ENCODE measurements at places on chromosomes 11 and 22. TPM values are rescaled to one million over a fixed set of nuclear protein-coding genes. Genes with fewer than 3 reads are reported as not detected.

Gene KCNJ11
- not detected for polyA plus RNA-seq

Gene AP2A2
- 46.1 TPM for polyA plus RNA-seq

Gene APOL4
- 0.31 TPM for polyA plus RNA-seq

Gene PLCB3
- polyA plus RNA-seq, result 20.6 TPM

Gene JRKL
- 15.0 TPM for polyA plus RNA-seq

Gene BTBD18
- polyA plus RNA-seq, result not detected

Gene PGA5
- 1.3 TPM for polyA plus RNA-seq

Gene CRACR2B
- 0.11 TPM for polyA plus RNA-seq

Gene VSIG10L2
- not detected for polyA plus RNA-seq

Gene CARNS1
- polyA plus RNA-seq, result 0.05 TPM

Gene ISX
- not detected for polyA plus RNA-seq

Gene CCDC134
- polyA plus RNA-seq, result 5.0 TPM

Gene OR6T1
- not detected for polyA plus RNA-seq

Gene SAA4
- not detected for polyA plus RNA-seq

Gene KCNQ1
- polyA plus RNA-seq, result not detected

Gene SLC43A3
- polyA plus RNA-seq, result 34.8 TPM

Gene APOA4
- not detected for polyA plus RNA-seq

Gene ANKK1
- polyA plus RNA-seq, result not detected

Gene FDX1
- polyA plus RNA-seq, result 9.9 TPM

Gene C11orf86
- polyA plus RNA-seq, result not detected

Gene PRAME
- 0.16 TPM for polyA plus RNA-seq

Gene CAPN5
- 20.4 TPM for polyA plus RNA-seq

Gene CLDN5
- polyA plus RNA-seq, result not detected

Data from fibroblast of lung (primary cell).